ENCODE measurements at places on chromosomes 4 and X.

GRCh38 chr4:139042981-139043460, 27.4 kb downstream of the NOCT start:
- DNase-seq = no peak

- DNase-seq = no peak
Measured at GRCh38 chr4:158535130-158535614, 13.5 kb downstream of the RXFP1 start.

DNA sequence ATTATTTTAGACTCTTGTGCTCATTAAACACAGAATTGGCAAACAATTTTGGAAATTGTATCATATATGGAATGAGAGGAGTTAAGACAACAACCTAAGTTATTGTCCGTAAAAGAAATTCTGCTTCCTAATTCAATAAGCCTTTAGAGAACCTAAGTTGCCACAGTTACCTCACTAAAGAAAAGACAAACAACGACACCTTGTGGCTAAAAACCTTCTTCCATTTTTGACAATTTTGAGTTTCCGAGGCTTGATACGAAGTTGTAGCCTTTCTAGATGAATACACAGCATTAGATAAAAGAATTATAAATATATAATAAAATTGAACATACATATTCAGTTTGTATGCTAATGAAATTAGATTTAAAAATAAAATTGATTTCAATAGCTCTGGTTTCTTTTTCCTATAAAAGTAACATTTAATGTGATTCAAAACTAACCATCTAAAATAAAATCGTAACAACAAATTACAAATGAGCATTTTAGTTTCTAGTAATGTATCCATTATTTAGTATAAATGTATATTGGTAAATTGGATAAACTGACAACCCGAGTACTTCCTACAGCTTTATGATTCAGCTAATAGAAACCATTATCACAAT, 275.1 kb downstream of the GPM6A start:
- no peak for DNase-seq

DNA sequence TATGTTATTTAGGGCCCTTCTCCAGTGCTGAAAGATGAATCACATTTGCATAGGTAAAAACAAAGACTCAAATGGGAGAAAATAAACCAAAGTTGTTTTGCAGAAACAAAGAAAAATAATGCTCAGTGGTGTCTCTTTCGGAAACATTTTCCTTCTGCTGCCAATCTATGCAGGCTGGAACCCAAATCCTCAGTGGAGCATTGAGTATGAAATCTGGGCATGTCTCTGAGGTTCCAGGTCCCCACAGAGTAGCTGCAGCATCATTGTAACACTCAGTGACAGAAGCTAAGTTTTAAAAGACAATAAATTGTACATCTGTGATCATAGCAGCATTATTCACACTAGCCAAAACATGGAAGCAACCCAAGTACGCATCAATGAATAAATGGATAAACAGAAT, 303.6 kb downstream of the FBXW7 start:
- DNase-seq = no peak

DNA sequence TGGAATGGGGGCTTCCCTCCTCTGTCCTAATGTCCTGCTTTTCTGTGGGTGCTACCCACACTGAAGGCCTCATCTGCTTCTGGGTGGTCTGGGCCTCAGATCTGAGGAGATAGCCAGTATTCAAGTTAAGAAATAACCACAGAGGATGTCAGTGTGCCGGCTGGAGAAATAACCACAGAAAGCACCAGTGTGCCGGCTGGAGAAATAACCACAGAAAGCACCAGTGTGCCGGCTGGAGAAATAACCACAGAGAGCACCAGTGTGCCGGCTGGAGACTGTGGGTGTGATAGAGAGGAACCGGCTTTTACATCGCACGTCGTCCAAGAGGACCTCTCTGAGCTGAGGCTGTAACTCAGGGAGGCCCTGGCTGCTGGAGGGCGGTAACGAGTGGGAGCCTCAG, 65.7 kb upstream of the PSAPL1 start:
- no peak for DNase-seq

GRCh38 chrX:57821703-57822387, 88.4 kb downstream of the ZXDA start:
- no peak for DNase-seq

GRCh38 chrX:45689971-45690370, 489.3 kb upstream of the DIPK2B start:
- DNase-seq = no peak

GRCh38 chr4:100838286-100838685, 320.5 kb upstream of the EMCN start:
- no peak for DNase-seq

DNA sequence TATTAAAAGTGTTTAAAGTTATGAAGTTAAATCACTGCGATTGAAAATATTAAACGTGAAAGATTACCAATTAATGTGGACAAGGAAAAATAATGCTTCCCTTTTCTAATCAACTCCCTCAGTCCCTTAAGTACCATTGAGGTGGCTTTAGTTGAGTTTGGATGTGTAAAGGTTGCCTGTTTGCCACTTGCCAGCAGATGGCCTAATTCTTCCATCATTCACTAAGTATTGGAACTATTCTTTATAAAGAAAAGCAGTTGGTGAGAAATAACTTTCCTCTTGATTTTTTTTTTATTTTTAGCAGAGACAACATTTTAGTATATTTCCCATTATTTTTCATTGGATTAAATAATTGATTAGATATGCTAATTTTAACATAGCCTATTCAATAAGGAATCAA, 295.9 kb upstream of the TACR3 start:
- DNase-seq = no peak

GRCh38 chrX:38375891-38376290, 23.5 kb downstream of the OTC start:
- DNase-seq = no peak

GRCh38 chr4:137531986-137532868, at the start of gene PCDH18:
PCDH18 (minus strand) TSS chr4:137532494; CDS start chr4:137532088, 406 bp downstream.
- DNase-seq = no peak

DNA sequence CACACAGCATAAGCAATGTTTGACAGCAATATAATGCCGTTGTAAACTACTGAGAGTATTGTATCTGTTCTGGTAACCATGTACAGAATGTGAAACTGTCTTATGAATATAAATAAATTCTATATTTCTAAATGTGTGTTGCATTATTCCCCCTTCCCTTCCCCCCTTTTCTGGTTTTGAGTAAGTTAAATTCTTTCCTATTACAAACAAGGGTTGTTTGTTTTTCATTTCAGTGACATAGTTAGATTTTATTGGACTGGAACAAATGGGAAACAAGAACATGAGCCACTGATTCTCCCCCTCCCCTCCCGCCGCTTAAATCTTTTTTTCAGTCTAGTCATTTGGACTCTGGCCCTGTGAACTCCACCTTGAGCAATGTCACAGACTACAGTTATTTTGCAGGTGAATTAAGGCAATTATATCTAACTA, 69.8 kb downstream of the GPAT3 start:
- no peak for DNase-seq

GRCh38 chr4:185068837-185069236, 50.5 kb downstream of the HELT start:
- DNase-seq = no peak

DNA sequence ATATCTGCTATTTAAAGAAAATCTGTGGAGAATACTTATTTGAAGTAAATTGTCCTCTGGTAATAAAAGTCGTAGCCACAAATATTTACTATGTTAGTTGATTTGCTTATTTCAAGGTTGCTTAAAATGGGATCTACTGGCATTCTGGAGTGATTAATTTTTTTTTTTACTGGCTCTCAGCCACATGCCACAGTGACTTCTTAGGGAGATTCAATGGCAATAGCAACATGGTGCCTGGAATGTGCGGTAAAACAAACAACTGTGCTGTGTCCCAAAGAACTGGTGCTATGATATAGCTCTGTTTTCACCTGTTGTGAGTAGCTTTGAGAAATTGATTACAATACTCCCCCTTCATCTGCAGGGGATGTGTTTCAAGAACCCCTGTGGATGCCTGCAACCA, 324.3 kb downstream of the GPAT3 start:
- DNase-seq = no peak

GRCh38 chr4:151717909-151718628, 42.7 kb downstream of the GATB start:
- no peak for DNase-seq

GRCh38 chr4:90419124-90419711, 292.0 kb downstream of the CCSER1 start:
- no peak for DNase-seq
